Ovary (tissue), 10 donors: ENCODE measurements at places on chromosomes 5 and 9.

DNA sequence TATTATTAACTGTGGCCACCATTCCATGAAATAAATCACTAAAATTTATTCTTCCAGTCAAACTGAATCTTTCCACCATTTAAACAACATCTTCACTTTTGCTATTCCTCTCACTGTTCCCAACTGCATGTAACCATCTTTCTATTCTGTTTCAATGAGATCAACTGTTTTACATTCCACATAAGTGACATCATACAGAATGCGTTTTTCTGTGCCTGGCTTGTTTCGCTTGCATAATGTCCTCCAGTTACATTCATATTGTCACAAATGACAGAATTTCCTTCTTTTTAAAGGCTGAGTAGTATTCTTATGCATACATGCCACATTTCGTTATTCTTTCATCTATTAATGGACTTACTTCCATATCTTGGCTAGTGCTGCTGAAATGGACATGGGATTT is 738.2 kb downstream of the SEMA5A start:
- DNase-seq = no peak

- no peak for DNase-seq
Observed at GRCh38 chr5:110917161-110917875, 154.2 kb upstream of the TSLP start.

DNA sequence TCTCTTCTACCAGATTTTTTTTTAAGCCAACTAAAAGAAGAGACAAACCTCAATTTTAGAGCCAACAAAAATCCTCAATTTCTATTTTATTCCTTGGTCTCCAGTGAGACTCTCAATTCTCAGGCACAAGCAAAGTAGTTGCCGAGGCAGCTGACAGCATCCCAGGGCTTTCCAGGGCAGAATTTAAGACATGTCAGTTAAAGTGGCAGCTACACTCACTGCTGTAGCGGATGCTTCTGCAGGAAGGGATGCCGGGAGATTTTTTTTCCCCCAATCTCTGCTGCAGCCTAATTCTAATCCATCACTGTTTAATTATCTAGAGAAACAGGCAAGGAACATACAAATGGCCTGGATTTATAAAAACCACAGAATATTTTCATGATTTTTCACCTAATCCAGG is 57.0 kb downstream of the TTC39B start:
- no peak for DNase-seq

GRCh38 chr5:113384782-113385285 is 50.0 kb downstream of the TSSK1B start:
- DNase-seq = no peak
